Right atrium auricular region (tissue), 2 donors: ENCODE measurements at places on chromosomes 12 and 14.
A peak's percentile ranks its signal among the peaks of the same experiment; 100 is the strongest.

- DNase-seq: no peak
- no peak overlapping the region for H3K27ac ChIP-seq
- H3K36me3 ChIP-seq: no peaks in the 10 kb centered on the region
- H3K4me3 ChIP-seq: no peak overlapping the region
- H3K27me3 ChIP-seq: no peaks in the 10 kb centered on the region
- no peaks in the 10 kb centered on the region for H3K4me1 ChIP-seq
Measured at GRCh38 chr12:40002178-40003169, 103.4 kb downstream of the SLC2A13 start.

GRCh38 chr14:90503582-90503981 lies 106.8 kb downstream of the CALM1 start:
- no peaks in the 10 kb centered on the region for H3K36me3 ChIP-seq
- no peaks in the 10 kb centered on the region for H3K27me3 ChIP-seq
- no peak for DNase-seq
- H3K4me1 ChIP-seq: no peaks in the 10 kb centered on the region
- H3K4me3 ChIP-seq: no peak overlapping the region

GRCh38 chr14:67409461-67409860 lies 2.5 kb downstream of the PLEK2 start:
- peaks cover 9% of the 10 kb centered on the region for H3K27me3 ChIP-seq
- H3K27ac ChIP-seq: no peak overlapping the region
- H3K36me3 ChIP-seq: no peaks in the 10 kb centered on the region

- H3K27me3 ChIP-seq: peaks cover 52% of the 10 kb centered on the region
- H3K27ac ChIP-seq: no peak within 1 kb of the TSS
- H3K4me3 ChIP-seq: peak within 1 kb of the TSS; percentile 39
Measured at GRCh38 chr14:74238974-74239847, at the start of gene VSX2. VSX2 (plus strand) TSS chr14:74239449; CDS start chr14:74239562, 113 bp downstream.

- no peaks in the 10 kb centered on the region for H3K27me3 ChIP-seq
- H3K36me3 ChIP-seq: no peaks in the 10 kb centered on the region
- no peak for DNase-seq
- no peak overlapping the region for H3K27ac ChIP-seq
- H3K4me1 ChIP-seq: no peaks in the 10 kb centered on the region
Measured at GRCh38 chr14:56733396-56733795, 76.9 kb downstream of the OTX2 start.

GRCh38 chr14:74712499-74713394 lies at the start of the genes AREL1 and FCF1:
AREL1 (minus strand) TSS chr14:74713080; CDS start chr14:74685615, 27,465 bp downstream.
FCF1 (plus strand) TSS chr14:74713144; CDS start chr14:74713198, 54 bp downstream.
- peaks cover 17% of the 10 kb centered on the region for H3K36me3 ChIP-seq
- peak; percentile 91 for DNase-seq
- peak within 1 kb of the TSS; percentile 76 for H3K4me3 ChIP-seq
- H3K4me1 ChIP-seq: peaks cover 21% of the 10 kb centered on the region
- no peaks in the 10 kb centered on the region for H3K27me3 ChIP-seq

DNA sequence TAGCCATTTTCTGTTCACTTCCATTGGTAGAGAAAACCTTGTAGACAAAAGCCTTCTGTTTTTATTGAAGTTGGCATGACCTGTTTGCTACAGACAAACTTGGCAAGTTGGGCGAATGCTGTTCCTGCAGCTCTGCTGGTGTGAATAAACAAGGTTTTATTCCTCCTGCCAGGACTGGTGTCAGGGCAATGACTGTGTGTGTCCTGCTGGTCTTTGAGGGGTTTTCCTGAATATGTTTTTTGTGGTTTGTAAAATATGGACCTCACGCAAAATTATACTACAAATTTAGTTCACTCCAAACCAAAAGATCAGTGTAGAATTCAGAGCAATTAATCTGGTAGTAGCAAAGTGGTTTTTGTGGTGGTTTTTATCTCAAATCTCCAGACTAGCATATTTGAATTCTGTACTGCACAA lies 140.8 kb downstream of the ERC1 start:
- H3K27ac ChIP-seq: no peak overlapping the region
- no peak for DNase-seq
- H3K36me3 ChIP-seq: no peaks in the 10 kb centered on the region
- H3K4me1 ChIP-seq: no peaks in the 10 kb centered on the region
- no peaks in the 10 kb centered on the region for H3K27me3 ChIP-seq

DNA sequence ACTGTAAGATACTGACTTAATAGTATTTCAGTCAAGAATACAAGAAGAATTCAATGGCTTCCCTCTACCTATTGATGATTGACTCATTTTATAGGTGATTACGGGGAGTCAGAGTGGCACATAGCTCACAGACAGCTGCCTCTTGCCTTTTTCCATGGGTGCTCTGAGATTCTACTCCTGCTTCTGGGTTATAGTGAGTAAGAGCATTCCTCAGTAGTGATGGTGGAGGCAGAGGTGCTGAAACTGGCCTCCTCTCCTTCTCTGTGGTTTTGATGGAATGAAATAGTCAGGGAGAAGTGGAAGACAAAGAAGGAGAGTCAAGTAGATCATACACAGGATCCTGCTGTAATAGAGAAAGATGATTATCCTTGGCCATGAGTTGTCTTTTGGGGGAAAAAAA lies 438.2 kb upstream of the FAR2 start:
- H3K27me3 ChIP-seq: no peaks in the 10 kb centered on the region
- H3K4me3 ChIP-seq: no peak overlapping the region
- no peaks in the 10 kb centered on the region for H3K36me3 ChIP-seq
- DNase-seq: no peak
- no peak overlapping the region for H3K27ac ChIP-seq
- no peaks in the 10 kb centered on the region for H3K4me1 ChIP-seq

GRCh38 chr12:120944645-120945217 lies 33.6 kb upstream of the HNF1A start:
- H3K27ac ChIP-seq: no peak overlapping the region
- no peaks in the 10 kb centered on the region for H3K4me1 ChIP-seq
- H3K4me3 ChIP-seq: no peak overlapping the region
- no peaks in the 10 kb centered on the region for H3K27me3 ChIP-seq
- no peaks in the 10 kb centered on the region for H3K36me3 ChIP-seq

- H3K4me1 ChIP-seq: no peaks in the 10 kb centered on the region
- H3K27ac ChIP-seq: no peak overlapping the region
- no peaks in the 10 kb centered on the region for H3K36me3 ChIP-seq
- H3K4me3 ChIP-seq: no peak overlapping the region
Measured at GRCh38 chr12:24719293-24719721, 229.6 kb downstream of the BCAT1 start.

DNA sequence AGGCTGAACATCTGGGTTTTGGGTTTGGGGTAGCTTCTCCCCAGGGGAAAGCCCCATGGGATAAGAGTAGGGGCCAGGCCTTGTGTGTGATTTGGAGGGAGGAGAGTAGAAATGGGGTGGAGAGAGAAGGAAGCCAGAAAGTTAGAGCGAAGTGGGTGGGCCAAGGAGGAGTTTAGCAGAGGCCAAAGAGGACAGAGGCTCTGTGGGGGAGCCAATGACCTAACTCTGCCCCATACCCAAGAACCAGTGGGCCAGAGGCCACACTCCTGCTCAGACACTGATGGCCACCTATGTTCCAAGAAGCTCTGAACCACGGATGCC lies 9.3 kb downstream of the ZNF385A start:
- peaks cover 86% of the 10 kb centered on the region for H3K4me1 ChIP-seq

DNA sequence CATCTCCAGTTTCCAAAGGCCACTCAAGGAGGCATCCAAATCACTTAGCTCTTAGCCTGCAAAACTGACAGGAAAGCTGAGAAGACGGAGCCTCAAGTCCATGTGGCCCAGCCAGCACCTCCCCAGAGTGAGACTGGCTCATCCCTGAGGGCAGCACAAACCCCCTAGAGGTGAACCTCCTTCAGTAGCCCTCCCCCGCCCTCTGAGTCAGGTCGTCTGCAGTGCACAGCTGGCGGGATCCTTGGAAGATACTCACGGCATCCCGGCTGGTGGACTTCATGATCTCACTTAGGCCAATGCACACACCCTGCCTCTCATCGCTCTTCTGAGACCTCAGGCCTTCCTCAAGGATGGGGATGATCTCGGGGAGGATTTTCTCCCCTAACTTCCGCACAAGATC lies 24.1 kb upstream of the RAB35 start:
- no peaks in the 10 kb centered on the region for H3K4me1 ChIP-seq
- peaks cover 99% of the 10 kb centered on the region for H3K36me3 ChIP-seq
- H3K27ac ChIP-seq: no peak overlapping the region
- H3K4me3 ChIP-seq: no peak overlapping the region
- DNase-seq: no peak

DNA sequence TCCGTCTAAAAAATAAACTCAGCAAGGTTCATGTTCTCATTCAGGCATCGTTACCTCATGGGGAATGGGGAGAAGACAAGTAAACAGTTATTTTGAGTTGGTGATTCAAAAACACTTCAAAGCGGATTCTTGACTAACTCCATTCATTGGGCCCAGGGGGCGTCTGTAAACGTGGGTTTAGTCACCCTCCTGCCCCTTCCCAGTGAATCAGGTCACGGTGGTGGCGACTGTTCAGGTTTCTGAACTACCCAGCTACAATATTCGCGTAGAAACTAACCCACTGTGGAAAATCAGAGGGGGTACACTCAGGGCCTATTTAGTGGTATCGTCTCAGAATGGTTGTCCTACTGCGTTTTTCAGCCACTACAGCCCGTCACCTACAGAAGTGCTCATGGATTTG lies 15.2 kb downstream of the OR6S1 start:
- peaks cover 46% of the 10 kb centered on the region for H3K4me1 ChIP-seq
- DNase-seq: no peak
- H3K27me3 ChIP-seq: no peaks in the 10 kb centered on the region
- no peaks in the 10 kb centered on the region for H3K36me3 ChIP-seq

DNA sequence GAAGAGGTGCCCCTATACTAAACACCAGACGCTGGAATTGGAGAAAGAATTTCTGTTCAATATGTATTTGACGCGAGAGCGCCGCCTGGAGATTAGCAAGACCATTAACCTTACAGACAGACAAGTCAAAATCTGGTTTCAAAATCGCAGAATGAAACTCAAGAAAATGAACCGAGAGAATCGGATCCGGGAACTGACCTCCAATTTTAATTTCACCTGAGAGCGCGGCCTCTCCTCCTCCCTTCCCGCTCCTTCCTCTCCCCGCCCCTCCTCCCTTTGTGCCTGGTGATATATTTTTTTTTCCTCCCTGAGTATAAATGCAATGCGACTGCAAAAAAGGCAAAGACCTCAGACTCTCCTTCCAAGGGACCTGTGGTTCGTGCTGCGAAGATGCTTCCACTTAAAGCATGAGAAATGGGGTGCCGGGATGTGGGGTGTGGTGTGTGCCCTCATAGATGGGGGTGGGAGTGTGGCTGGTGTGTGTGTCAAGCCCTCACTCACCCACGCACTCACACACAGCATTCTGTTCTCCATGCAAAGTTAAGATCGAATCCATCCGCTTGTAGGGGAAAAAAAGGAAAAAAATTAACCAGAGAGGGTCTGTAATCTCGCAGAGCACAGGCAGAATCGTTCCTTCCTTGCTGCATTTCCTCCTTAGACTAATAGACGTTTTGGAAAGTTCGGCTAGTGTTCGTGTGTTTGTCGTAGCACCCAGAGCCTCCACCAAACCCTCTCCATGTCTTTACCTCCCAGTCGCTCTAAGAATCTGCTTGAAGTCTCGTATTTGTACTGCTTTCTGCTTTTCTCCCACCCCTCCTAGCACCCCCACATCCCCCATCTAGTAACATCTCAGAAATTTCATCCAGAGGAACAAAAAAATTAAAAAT lies 4.5 kb downstream of the HOXC10 start:
- no peak overlapping the region for H3K27ac ChIP-seq
- H3K27me3 ChIP-seq: peaks cover 95% of the 10 kb centered on the region
- H3K36me3 ChIP-seq: no peaks in the 10 kb centered on the region
- H3K4me3 ChIP-seq: no peak overlapping the region
- H3K4me1 ChIP-seq: no peaks in the 10 kb centered on the region

DNA sequence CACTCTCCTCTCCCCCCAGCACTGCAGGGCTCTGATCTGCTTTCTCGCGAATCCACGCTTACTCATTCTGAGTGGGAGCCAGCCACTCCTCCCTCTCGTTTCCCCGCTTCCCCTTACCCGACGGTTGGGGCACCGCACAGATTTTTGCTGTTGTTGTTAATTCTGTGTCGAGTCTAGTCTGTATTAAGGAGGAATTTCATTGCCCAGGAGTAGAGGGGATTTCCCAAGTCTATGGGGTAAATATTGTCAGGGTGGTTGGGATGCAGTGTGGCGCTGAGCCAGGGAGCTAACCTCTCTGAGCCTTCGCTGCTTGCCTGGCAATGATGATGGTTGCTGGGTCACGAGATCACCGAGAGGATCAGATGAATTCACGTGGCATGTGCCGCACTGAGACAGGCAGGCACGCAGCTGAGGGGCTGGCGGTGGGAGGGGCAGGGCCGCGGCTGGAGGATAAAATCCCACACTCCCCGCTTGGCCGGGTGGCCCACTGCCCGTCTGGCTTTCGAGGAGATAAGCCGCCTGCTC lies 18.5 kb downstream of the NCOR2 start:
- H3K4me1 ChIP-seq: no peaks in the 10 kb centered on the region
- no peak overlapping the region for H3K4me3 ChIP-seq
- H3K27ac ChIP-seq: peak overlapping the region; percentile 38

DNA sequence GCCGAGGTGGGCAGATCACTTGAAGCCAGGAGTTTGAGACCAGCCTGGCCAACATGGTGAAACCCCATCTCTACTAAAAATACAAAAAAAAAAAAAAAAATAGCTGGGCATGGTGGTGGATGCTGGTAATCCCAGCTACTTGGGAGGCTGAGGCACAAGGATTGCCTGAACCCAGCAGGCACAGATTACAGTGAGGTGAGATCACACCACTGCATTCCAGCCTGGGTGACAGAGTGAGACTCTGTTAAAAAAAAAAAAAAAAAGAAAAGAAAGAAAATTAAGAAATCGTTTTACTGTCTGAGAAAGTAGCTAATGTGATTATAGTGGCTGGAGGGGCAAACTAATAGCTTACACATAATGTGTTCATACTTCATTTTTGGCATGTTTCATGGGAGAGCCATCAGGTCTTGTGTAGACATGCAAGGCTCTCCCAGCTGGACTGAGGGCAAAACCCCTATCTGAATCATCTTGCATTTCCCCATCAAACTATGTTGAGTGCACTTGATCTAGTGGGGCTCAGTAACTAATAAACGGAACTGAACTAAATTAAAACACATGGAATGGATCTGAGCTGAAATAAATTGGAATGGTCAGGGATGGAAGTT lies 16.2 kb downstream of the KIF21A start:
- no peaks in the 10 kb centered on the region for H3K27me3 ChIP-seq
- no peaks in the 10 kb centered on the region for H3K36me3 ChIP-seq
- no peak for DNase-seq
- H3K4me3 ChIP-seq: no peak overlapping the region
- H3K27ac ChIP-seq: no peak overlapping the region

- DNase-seq: no peak
- H3K27ac ChIP-seq: no peak overlapping the region
- H3K4me3 ChIP-seq: no peak overlapping the region
- H3K4me1 ChIP-seq: no peaks in the 10 kb centered on the region
Measured at GRCh38 chr12:85006206-85006605, 29.9 kb downstream of the TSPAN19 start.

- H3K4me3 ChIP-seq: no peak overlapping the region
- no peak overlapping the region for H3K27ac ChIP-seq
- H3K36me3 ChIP-seq: no peaks in the 10 kb centered on the region
- H3K27me3 ChIP-seq: no peaks in the 10 kb centered on the region
- no peak for DNase-seq
Measured at GRCh38 chr14:95061317-95062093, 95.8 kb downstream of the DICER1 start.

- DNase-seq: no peak
- H3K4me1 ChIP-seq: no peaks in the 10 kb centered on the region
Measured at GRCh38 chr12:92312463-92312964, 166.9 kb upstream of the BTG1 start.

- no peak overlapping the region for H3K4me3 ChIP-seq
- H3K4me1 ChIP-seq: peaks cover 18% of the 10 kb centered on the region
- H3K27me3 ChIP-seq: no peaks in the 10 kb centered on the region
- H3K27ac ChIP-seq: no peak overlapping the region
- peaks cover 32% of the 10 kb centered on the region for H3K36me3 ChIP-seq
- no peak for DNase-seq
Measured at GRCh38 chr14:99943620-99944019, 121.6 kb upstream of the EVL start.

GRCh38 chr14:21796916-21797315 lies 123.3 kb upstream of the OR4E1 start:
- no peak overlapping the region for H3K4me3 ChIP-seq
- no peaks in the 10 kb centered on the region for H3K36me3 ChIP-seq
- DNase-seq: no peak
- H3K4me1 ChIP-seq: no peaks in the 10 kb centered on the region
- H3K27me3 ChIP-seq: no peaks in the 10 kb centered on the region
